Right renal pelvis (tissue), 4 donors: ENCODE measurements at places on chromosomes 6 and 20.

- DNase-seq: no peak
Measured at GRCh38 chr20:51789434-51789833, 12.9 kb downstream of the SALL4 start.

GRCh38 chr20:8301655-8302054 lies 169.6 kb downstream of the PLCB1 start:
- DNase-seq: no peak

GRCh38 chr6:82172594-82172993 lies 75.0 kb downstream of the IBTK start:
- no peak for DNase-seq

- DNase-seq: no peak
Measured at GRCh38 chr6:41200296-41200900, 551 bp downstream of the TREML2 start.

GRCh38 chr6:106383573-106383972 lies 23.1 kb downstream of the CRYBG1 start:
- no peak for DNase-seq
